HAP-1 (cell line): ENCODE measurements at places on chromosomes 5 and 9.
A peak's percentile ranks its signal among the peaks of the same experiment; 100 is the strongest.

DNA sequence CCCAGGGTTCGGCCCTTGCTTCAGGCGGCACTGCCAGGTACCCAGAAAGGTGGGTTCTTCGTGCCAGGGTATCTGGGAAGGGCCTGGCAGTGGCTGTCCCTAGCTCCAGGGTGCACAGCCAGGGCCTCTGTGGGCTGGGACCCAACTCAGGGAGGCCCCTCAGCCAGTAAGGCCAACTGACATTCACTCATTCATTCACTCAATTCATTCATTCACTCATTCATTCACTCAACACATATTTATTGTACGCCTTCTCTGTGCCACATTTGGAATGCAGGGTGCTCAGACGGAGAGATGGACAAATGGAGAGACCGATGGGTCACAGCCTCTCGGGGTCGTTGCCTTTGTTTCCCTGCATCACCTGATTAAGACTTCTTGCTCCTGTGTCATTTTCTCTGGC lies 154.9 kb downstream of the GAPVD1 start:
- no peak for DNase-seq

- DNase-seq, result no peak
Observed at GRCh38 chr5:31397926-31398557, 133.9 kb downstream of the DROSHA start.

GRCh38 chr5:127084656-127085055 lies 11.4 kb upstream of the C5orf63 start:
- no peak for DNase-seq

DNA sequence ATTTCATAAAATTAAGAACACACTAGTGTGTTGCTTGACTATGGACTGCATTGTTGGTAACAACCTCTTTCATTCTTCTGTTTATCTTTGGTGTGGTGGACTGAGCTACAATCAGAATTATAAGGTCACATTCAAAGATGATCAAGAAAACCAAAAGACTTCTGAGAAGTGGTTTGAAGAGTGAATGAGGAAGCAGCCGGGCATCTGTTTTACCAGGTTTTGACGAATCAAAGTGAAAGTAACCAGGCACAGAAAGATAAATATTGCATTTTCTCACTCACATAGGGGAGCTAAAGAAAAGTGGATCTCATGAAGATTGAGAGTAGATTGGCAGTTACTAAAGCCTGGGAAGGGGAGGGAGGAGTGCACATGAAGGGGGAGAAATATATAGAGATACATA lies 589.1 kb downstream of the ZNF608 start:
- DNase-seq, result no peak

- no peak for DNase-seq
Observed at GRCh38 chr5:59104400-59105127, 521.7 kb downstream of the RAB3C start.

DNA sequence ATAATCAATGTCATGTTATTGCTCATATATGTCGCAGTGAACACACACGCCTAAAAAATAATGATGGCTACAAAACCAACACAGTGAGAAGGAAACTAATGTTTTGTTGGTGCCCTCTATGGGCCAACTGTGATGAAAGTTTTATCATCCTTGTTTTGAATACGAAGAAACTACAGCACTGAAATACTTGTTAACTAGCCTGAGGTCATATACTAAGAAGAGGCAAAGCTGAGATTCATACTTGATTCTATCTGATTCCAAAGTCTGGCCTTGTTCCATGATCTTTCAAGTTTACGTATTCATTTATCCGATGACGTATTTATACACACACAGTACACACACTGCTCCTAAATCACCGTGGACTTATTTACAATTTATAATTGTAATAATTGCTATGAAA lies 16.1 kb upstream of the DRD1 start:
- DNase-seq, result no peak

DNA sequence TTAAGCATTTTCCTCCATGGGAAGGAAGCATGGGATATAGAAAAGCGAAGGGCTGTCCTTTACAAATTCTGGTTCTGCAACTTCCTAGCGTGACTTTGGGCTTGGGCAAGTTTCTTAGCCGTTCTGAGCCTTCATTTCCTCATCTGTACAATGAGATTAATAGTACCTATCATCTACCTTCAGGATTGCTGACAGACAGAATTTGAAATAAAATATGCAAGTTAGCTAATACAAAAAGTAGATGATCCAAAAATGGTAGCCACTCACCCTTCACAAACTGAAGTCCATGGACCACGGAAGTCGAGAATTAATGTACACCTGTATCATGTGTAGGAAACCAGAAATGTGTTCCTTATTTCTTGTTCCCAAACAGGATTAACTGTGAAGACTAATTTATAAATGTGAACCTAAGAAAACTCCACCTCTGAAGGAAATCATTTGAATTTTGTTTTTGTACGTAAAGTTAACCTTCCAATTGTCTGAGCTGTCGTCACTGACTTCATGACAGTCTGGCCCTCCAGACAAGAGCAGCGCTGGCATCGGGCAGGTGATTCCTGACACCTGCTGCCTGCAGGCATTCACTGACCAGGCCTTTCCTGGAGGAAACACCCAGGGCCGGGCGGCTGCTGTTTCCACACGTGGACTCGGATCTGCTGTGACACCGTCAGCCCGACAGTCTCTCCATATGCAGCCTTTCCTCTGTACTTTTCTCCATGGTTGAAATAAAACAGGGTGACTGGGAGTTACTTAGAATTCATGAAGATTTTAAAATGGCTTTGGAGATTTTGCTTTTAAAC lies 63.4 kb downstream of the PSMB7 start:
- DNase-seq, result no peak

- no peak for DNase-seq
Observed at GRCh38 chr5:125575171-125575890, 828.9 kb upstream of the ZNF608 start.

GRCh38 chr9:116387934-116388698 lies 234.5 kb downstream of the PAPPA start:
- no peak for DNase-seq

DNA sequence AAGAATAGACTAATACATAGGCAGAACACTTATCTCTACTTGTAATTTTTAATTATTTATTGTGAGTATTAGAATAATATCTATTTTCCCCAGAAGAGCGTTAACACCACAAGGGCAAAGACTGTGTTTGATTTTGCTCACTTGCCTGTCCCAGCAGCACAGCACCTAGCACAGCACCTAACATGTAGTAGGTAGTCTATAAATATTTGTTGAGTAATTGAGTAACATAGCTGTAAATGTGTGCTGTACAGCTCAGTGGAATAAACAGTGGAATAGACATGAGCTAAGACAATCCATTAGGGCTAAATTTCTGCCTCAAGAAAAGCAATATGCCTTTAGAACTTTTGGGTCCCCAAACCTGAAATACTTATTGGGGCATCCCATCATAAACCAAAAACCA lies 49.3 kb upstream of the VCAN start:
- no peak for DNase-seq

DNA sequence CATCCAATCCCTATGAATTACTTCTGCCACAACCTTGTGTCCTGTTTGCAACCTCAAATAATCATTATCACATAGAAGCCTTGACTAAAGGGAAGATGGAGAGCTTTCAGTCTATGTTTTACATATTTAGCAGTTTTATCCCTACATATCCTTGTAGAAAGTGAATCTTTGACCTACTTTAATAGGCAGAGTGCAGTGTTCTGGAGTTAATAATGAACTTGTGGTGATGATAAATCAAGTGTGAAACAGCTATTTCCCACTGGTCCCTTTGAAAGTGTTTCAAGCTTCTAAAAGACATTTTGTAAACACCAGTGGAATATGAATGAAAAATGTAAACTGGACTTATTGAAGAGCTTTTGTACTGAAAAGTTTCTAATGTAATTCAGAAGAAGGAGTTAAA lies 406.7 kb downstream of the GABRG2 start:
- no peak for DNase-seq

- DNase-seq, result no peak
Observed at GRCh38 chr5:157613385-157614245, 38.0 kb upstream of the ADAM19 start.

GRCh38 chr5:98490348-98490747 lies 283.1 kb upstream of the RGMB start:
- DNase-seq, result no peak

DNA sequence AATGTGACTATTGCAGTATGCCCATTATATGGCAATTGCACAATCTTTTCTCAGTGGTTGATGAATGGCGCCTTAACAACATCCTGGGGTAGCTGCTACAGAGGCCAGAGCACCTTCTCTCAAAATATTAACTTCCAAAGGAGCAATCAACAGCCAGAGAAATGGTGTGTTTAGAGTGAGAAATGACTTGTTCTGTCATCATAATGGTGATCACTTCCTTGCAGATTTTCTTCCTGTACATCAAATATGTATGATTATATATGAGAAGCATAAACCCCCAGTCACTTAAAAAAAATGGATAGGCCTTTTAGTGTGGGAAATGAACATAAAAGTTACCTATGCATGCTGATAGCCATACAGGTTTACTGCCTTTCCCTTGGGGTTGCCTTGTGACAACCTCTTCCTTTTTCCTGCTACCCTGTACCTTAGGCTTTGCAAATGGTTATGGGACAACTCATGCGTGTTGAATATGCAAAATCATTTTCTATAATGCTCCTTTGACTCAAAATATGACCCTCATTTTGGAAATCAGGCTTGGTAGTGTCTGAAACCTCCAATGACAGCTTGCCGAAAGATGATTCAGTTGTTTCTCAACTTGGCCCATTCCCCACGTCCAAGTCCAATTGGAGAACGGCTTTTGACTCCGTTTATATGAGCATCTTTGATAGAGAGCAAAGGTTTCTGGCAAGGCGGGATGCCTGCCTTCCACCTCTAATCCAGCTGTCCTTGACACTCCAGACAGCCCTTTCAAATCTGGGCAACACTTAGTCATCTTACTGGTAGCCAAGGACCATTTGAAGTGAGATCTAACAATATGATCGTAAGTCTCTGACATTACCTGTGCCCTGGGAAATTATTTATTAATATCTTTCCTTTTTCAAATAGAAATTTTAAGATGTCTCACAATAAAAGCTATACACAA lies 69.3 kb downstream of the SLC1A1 start:
- no peak for DNase-seq

DNA sequence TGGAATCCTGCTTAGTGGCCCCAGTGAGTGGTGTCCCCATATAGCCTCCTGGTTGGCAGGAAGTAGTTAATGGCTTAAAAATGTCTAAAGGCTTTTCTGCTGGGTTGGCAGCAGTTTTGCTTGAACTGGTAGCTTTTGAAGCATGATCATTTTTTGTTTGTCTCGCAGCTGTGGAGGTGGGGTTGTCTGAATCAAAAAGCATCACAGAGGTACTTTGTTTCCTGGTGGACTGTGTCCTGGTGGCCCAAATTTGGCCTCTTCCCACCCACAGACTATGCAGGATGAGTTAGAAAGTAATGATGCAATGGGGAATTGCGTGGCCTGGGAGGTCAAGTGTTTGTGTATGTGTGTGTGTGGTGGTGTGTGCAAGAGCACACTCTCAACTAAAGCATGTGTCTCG lies 322.7 kb downstream of the ARHGEF28 start:
- no peak for DNase-seq

- no peak for DNase-seq
Observed at GRCh38 chr5:114007678-114008077, 354.2 kb upstream of the KCNN2 start.

DNA sequence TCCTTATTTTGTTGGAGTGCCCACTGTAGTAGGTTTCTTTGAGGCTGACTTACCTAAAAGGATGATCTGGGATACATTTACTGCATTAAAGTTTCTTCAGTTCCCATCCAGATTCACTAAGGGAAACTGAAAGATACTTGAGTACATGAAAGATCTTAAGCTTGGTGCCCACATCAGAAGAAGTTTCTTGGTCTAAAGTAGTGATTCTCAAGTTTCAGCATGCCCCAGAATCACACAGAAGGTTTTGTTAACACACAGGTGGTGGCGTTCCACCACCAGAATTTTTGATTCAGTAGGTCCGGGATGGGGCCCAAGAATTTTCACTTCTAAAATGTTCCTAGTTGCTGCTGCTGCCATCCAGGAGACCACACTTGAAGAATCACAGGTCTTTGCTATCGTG lies 171.0 kb downstream of the ZNF462 start:
- no peak for DNase-seq

DNA sequence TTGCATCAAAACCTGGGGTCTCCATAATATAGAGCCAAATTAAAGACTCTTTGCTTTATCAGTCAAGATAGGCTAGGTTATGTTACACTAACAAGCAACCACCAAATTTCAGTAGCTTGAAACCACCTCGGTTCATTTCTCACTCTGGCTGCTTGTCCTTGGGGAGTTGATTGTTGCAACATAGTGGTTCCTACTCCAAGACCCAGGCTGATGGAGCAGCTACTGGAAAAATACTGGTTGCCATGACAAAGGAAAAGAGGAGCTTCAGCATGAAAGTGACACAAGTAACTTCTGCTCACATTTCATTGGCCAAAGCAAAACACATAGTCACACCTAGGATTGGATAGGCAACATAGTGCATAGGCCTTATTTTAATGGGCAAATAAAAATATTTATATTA lies 18.5 kb upstream of the RCL1 start:
- DNase-seq, result no peak

DNA sequence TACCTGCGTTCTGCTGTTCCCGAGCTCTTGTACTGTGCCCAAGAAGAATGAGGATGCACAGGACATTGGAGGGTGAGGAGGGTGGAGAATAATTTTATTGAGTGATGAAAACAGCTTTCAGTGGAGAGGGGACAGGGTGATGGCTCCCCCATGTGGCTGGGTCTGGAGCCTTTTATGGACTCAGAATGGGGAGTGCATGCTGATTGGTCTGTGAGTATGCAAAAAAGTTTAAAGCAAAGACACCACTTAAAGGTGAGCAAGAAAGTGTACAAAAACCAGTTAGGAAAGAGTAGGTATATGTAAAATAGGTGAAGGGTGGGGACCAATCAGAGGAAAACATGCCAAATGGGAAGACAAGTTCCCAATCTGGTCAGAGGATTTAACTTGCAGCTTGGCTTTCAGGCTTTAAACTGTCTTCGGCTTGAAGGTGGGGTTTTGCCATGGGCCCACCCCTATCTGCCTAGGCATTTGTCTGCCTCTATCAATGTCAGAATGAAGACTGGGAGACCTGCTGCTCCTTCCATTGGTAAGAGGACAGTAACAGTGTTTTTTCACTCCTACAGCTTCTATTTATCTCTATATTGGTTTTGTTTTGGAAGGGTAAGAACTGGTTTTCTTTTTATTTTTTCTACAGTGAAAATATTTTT lies 118.0 kb upstream of the RAI14 start:
- no peak for DNase-seq

GRCh38 chr9:127990554-127990953 lies 9.8 kb upstream of the EEIG1 start:
- DNase-seq, result no peak

- DNase-seq, result peak; percentile 28
Observed at GRCh38 chr5:10355071-10355889, 1.8 kb downstream of the MARCHF6 start.

GRCh38 chr9:116646661-116647514 lies 40.2 kb upstream of the TRIM32 start:
- DNase-seq, result no peak

DNA sequence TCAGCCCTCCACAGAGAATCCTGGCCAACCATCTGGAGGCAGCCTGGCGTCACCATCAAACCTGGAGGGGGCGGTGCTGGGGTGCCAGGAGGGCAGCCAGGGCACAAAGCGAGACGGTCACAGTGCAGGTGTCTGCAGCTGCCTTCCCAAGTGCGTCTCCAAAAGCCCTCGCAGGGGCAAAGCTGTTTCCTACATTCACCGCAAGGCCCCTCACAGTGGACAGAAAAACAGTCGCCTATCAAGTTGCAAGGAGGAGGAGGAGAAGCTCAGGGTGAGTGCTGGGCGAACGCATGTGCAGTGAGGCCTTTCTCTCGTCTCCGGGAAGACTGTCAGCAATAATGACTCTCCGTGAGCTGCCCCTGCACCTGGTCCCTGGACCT lies 18.0 kb upstream of the LHX3 start:
- no peak for DNase-seq
